Stimulated activated effector memory CD8-positive, alpha-beta T cell treated with anti-CD3 and anti-CD28 coated beads, Interleukin-12 subunit alpha, Interleukin-12 subunit beta, amount 100 ng/mL, for 72 hours (primary cell): ENCODE measurements at places on chromosomes 12 and 14.
A peak's percentile ranks its signal among the peaks of the same experiment; 100 is the strongest.

GRCh38 chr14:39763402-39763890 lies 331.2 kb upstream of the FBXO33 start:
- DNase-seq: no peak

- no peak for DNase-seq
Observed at GRCh38 chr12:51326698-51327439, 2.9 kb upstream of the BIN2 start.

- no peak for DNase-seq
Observed at GRCh38 chr14:102574281-102575159, 17.9 kb upstream of the RCOR1 start.

- DNase-seq: peak; percentile 22
Observed at GRCh38 chr14:96139879-96140278, 64.8 kb upstream of the BDKRB2 start.

DNA sequence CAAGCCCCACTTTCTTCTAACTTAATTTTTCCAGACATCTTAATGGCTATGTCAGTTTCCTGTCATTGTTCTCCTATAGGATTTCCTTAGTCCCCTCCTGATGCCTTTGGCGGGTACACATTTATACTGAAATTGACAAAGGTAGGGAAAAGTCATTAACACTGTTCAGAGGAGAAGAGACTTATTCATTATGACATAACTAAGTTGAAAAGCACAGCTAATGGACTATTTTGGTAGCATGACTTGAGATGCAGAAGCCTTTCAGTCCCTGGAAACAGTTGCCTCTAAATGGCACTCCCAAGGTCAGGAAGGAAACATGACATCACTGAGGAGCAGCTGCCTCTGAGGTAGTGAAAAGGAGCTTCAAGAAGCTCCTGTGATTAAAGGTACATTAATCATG lies 317.5 kb upstream of the KITLG start:
- DNase-seq: no peak

- DNase-seq: no peak
Observed at GRCh38 chr12:41724216-41724615, 420.5 kb downstream of the GXYLT1 start.

- DNase-seq: no peak
Observed at GRCh38 chr14:45065956-45066355, 18.0 kb upstream of the PRPF39 start.

- no peak for DNase-seq
Observed at GRCh38 chr12:105581420-105581819, 250.9 kb downstream of the C12orf75 start.

- DNase-seq: no peak
Observed at GRCh38 chr12:3054374-3054773, 22.8 kb upstream of the TSPAN9 start.

GRCh38 chr12:92210071-92210470 lies 64.4 kb upstream of the BTG1 start:
- DNase-seq: no peak

DNA sequence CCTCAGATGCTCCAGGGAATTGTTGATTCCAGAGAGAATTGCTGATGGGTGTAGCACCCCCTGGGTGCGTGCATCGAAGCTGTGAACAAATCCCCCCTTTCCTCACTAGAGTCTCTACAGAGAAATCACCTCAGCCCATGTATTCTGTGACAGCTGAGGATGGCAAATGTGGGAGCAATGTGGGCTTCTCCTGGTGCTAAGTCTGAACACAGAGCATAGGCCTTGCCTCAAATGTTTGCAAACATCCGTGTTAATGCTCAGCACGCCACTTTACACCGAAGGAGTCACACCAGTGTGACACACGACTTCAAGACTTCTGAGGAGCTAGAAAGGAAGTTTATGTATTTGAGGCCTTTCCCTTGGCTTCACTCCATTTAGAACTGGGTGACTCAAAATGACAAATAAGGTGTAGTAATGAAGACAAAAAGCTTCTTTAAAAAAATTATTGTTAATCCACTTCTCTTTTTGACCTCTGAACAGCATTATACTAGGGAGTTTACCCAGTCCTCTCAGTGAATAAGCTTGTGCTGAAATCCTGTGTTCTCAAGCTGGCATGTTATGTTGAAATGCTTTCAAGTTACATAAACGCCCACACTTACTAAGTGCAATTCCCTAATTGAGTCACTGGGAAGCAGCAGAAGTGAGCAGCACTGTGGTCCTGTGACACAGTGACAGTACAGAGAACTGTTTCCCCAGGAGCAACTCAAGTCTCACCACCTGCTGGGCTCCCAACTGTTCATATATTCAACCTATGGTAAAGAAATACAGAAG lies 92.9 kb downstream of the FAR2 start:
- DNase-seq: peak; percentile 55

DNA sequence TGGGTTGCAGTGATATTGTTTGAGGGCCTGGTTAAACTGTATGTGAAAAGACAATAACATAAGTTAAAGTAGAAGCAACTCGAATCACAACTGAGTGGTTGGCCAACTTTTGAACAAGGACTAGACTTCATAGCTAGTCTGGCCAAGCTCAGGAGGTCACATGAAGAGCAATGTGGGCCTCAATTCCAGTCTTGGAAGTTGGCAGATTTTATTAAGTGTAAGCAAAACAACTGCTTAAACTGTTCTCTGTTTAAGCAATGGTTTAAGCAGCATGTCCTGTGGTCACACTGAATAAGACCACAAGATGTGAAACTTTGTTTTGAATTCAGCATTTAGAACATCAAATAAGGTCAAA lies 100.4 kb downstream of the TMTC3 start:
- no peak for DNase-seq

GRCh38 chr12:57086493-57087009 lies 2.4 kb upstream of the NAB2 start:
- DNase-seq: peak; percentile 73

DNA sequence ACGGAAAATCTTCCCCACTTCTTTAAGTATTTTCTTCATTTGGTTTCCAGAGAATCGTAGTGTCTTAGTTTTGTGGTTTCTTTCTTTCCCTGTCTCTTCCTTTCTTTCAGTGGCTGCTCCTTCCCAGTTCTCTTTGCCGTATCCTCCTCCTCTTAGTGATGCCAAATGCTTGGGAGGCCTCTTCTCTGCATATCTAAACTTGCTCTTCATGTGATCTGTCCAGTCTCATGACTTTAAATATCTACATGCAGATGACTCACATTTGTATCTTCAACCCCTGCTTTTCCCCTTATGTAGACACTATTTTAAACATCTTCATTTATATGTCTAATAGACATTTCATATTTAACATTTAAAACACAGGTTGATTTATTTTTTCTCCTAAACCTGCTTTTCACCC lies 149.2 kb downstream of the PTCSC3 start:
- no peak for DNase-seq

GRCh38 chr14:99947695-99948094 lies 117.5 kb upstream of the EVL start:
- DNase-seq: no peak

- DNase-seq: no peak
Observed at GRCh38 chr14:105526776-105527380, 495 bp downstream of the TMEM121 start.

- no peak for DNase-seq
Observed at GRCh38 chr12:77384941-77385340, 319.6 kb upstream of the E2F7 start.

DNA sequence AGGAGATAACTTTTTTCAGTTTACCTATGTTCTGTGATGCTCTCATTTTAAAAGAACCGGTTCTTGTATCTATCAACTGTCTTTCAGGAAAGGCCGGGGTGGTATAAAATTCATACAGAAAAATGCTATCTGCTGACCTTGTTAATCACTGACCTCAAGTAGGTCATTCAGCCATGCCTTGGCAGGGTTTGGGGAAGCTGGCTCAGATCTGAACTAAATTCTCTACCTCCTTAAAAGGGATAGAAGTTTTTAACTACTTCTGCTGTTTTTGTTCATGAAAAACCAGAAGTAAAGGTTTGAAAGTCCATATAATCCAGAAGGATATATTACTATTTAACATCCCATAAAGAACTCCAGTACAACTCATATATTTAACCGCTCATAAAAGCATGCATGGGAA lies 10.1 kb downstream of the MYRFL start:
- no peak for DNase-seq

DNA sequence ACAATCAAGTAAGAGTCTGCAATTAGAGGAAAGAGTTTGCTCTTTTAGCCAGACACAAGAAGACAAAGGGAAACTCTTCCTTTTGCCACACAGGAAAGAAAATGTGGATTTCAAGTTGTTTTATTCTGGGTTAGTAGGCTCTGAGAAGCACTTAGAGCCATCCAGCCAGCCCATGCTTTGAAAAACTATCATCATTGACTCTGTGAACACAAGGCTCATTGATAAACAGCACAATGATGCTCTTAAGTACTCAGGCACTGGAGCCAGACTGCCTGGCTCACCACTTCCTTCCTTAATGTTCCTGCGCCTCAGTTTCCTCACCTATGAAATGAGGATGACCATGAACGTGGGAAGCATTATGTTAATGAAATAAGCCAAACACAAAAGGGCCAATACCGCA lies 150.2 kb upstream of the EEA1 start:
- no peak for DNase-seq

- DNase-seq: no peak
Observed at GRCh38 chr12:58395056-58395455, 453.7 kb downstream of the ATP23 start.

GRCh38 chr14:96906434-96906833 lies 109.3 kb downstream of the VRK1 start:
- DNase-seq: no peak

DNA sequence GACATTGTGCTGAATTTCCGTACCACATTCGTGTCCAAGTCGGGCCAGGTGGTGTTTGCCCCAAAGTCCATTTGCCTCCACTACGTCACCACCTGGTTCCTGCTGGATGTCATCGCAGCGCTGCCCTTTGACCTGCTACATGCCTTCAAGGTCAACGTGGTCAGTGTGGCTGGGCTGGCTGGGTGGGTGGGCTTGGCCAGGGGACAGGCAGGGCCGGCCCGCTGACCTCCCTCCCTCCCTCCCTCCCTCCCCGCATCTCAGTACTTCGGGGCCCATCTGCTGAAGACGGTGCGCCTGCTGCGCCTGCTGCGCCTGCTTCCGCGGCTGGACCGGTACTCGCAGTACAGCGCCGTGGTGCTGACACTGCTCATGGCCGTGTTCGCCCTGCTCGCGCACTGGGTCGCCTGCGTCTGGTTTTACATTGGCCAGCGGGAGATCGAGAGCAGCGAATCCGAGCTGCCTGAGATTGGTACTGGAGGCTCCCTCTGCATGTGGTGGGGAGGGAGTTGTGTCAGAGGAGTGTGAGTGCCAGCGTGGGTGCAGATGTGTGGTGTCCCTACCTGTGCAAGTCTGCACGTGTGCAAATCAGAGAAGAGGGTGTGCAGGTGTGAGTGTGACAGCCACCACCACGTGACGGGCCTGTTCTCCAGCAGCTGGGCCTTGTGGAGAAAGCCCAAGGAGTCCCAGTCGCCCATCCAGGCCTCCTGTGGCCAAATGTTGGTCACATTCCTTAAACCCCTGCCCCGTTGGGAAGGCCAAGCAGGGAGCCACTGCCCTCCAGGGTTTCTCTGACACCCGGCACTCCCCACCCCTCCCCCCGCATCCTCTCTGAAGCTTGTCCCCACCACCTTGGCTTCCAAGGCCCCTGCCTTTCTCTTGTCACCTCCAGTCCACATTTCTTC lies 5.3 kb downstream of the KCNH3 start:
- no peak for DNase-seq

DNA sequence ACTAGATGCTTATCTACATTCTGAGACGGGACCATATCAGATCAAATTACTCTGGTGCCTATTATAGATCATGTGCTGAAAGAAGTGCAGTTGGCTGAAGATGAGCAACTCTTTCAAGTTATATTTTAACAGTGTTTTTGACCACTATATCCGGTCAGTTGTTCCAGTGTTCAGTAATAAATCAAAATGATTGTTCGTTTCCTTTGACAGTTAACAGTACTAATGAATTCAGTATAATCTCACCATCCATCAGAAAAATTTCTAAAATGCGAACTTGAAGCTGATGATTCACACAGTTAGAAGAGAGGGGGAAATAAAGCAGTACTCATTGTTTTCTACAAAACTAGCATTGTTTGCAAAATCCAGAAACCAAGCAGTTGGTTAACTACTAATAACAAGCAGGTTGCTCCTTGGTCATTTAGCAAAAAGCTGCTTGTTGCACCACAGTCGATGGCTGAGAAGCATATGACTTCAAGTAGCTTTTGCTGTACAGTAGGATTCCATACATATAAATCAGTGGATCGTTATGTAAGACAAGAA lies 2.3 kb downstream of the RPS6KA5 start:
- DNase-seq: no peak

- no peak for DNase-seq
Observed at GRCh38 chr12:68630598-68630997, 19.9 kb downstream of the RAP1B start.

DNA sequence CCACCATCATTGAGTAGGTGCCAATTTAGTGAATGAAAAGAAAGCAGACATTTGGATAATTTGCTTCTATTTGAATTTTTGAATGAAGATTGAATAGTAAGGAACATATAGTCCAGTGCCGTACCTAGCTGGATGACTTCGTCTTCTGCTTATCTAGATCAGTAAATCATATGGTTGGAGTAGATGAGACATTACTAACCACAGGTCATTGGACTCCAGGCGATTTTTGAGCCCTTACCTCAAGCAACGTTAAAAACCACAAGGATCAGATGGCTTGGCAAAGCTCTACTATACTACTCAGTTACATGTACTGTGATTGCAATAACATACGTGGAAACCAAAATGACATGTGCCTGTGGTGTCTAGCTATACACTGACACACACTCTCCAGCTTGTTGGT lies 1.7 kb upstream of the SPATS2 start:
- no peak for DNase-seq

DNA sequence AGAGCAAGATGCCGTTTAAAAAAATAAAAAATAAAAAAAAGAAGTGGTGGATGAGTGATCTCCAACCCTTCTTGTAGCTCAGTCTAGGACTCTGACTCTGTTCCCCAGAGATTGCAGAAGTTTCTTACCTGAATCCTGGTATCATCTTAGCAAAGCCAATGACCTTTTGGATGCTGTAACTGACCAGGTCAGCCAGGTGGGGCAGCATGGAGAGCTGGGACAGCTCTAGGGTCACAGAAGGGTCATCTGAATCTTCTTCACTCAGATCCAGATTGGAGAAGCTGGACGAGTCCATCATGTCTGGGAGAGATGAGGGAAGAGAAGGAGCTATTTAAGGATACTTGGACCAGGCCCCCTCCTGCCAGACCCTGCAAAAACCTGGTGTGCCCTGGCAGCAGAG lies 35.8 kb upstream of the HDAC7 start:
- no peak for DNase-seq
